Stimulated activated CD8-positive, alpha-beta memory T cell treated with anti-CD3 and anti-CD28 coated beads, Interleukin-15, amount 100 ng/mL, for 48 hours (primary cell): ENCODE measurements at places on chromosomes 6 and 20.

GRCh38 chr20:63265891-63266515 lies 6.6 kb upstream of the ARFGAP1 start:
- no peak for DNase-seq

- DNase-seq, result no peak
Measured at GRCh38 chr20:9389346-9389745, 125.0 kb upstream of the LAMP5 start.

DNA sequence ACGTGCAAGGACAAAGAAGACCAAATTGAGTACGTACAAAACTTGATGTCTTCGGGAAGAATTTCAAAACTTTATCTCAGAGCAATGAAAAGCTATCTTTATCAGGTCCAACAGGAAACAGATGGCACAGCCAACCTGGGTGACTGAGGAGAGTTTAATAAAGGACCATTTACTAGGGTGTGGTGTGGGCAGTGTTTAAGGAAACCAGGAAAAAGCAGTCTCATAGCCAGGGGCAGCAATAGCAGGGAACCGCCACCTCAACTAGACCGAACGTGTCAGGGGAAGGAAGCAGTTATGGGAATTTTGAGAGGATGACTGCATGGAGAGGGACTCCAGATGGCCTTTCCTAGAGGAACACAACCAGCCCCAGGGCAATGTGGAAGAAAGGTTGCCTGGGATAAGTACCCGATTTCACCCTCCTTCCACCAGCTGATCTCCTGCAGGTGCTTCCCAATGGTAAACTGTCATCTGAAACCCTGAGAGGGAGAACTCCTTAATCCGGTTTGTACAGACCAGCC lies 15.2 kb upstream of the TAAR5 start:
- no peak for DNase-seq

DNA sequence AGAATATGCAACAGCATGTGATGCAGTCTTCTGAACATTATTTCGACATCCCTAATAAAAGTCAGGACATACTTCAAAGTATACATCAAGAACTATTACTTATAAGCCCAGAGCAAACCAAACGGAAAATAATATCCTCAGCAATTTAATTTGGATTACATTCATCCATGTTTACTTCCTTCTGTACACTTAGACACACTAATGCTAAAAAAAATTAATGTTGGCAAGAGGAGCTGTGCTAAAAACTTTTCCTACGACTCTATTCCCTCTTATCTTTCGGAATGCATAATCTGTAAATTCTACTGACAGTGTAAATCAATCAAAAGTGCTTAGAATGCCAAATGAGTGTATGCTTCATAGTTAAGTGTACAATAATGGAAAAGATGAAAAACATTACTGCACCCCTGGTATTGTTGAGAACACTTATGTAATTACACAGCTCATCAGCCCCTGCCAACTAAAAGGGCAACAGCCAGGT lies 301.2 kb upstream of the HSF2 start:
- DNase-seq, result no peak

GRCh38 chr6:144688713-144689112 lies 403.6 kb downstream of the UTRN start:
- no peak for DNase-seq

- no peak for DNase-seq
Measured at GRCh38 chr6:160382946-160383345, 34.8 kb downstream of the SLC22A3 start.

DNA sequence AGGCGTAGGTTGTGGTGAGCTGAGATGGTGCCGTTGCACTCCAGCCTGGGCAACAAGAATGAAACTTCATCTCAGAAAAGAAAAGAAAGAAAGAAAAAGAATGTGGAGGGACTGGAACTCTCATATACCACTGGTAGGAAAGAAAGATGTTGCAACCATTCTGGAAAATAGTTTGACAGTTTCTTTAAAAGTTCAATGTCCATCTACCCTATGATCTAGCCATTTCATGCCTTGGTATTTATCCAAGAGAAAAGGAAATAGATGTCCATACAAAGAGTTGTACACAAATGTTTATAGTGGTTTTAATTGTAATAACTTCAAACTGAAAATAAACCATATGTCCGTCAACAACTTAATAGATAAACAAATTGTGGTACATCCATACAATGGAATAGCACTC lies 190.1 kb upstream of the ZNF217 start:
- DNase-seq, result no peak

DNA sequence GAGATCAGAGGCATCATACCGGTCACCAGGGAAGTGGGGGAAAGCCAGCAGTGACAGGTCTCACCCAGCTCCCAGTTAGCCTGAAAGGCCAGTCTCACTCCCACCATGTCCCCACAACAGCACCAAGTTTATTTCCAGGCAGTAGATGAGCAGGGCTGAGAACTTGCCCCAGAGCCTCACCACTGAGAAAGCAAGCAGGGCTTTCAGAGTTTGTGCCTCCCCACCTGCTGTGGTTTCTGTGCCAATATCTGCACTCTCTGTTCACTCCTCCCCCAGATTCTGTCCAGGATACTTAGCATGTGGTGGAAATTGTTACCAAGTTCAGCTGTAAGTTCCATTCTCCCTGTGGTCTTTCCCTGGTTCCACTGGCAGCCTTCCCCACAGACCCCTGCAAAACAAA lies 255.0 kb upstream of the HTR1E start:
- DNase-seq, result no peak

- no peak for DNase-seq
Measured at GRCh38 chr6:32947552-32948465, 5.1 kb downstream of the HLA-DMA start.

DNA sequence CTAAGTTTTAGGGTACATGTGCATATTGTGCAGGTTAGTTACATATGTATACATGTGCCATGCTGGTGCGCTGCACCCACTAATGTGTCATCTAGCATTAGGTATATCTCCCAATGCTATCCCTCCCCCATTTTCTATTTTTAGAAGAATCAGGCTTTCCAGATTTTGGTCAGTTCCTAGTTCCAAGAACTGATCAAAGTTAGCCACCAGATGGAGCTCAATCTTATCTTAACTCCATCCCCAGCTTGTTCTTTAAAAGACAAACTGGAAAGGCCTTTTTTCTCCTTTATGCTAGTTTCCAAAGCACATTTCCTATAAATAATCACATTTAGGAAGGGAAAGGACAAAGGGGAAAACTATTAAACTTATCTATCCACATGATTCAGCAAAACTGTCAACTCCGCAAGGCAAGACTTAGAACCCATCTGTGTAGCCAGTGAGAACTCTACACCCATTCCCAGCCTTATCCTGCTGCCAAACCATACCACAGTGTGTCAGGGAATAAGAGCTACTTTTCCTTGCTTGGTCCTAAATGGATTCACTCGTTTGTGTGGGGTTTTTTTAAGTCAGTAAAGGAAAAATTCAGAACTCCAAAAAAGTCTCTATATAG lies 22.8 kb upstream of the KHDC1 start:
- no peak for DNase-seq

DNA sequence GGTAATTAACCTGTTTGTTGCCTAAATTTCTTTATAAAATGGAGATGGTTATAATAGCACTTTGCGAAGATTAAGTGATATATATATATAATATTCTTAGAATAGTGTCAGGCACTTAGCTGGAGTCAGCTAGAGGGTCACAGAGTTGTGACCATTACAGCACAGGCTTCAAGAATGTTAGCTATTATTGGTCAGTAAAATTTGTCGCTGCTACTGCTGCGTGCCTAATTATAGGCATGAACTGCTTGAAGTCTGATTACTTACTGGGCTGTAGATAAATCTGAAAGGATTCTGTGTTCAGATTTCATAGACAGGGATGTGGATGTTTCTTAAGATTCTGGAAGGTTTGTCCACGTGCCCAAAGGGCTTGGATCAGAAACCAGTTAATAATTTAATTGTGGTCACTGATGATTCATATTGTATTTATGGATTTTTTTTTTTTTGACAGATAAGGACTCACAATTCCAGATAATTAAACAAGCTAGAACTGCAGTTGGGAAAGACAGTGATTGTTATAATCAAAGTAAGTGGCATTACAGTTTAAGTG lies 4.7 kb downstream of the SNRNP48 start:
- DNase-seq, result no peak

DNA sequence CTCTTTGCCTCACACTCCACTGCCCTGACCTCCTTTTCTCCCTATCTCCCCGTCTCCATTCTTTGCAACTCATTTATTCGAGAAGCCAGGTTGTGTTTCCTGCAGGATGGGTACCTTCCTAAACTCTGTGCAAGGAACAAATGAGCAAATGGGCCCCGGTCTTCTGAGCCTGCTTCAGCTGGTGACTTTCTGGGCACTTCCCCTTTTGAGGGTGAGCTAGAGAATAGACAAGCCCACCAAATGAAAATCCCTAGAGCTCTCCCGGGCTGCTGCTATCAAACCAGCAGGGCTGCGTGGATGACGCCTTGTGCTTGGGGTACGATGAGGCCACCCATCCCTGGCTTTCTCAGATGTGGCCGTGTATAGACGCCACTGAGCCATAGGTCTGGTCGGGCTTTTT lies 91.0 kb upstream of the FOXA2 start:
- no peak for DNase-seq

DNA sequence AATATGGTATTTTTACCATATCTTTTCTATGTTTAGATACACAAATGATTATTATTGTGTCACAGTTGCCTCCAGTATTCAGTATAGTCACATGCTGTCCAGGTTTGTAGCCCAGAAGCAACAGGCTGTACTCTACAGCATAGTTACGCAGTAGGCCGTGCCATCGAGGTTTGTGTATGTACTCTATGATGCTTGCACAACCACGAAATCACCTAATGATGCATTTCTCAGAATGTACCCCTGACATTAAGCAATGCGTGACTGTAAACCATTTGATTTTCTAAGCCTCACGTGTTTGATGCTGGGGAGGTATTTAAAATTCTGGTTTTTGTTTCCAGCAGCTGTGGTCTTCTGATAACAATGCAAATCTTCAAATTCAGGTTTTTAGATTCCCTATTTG lies 207.6 kb downstream of the UST start:
- DNase-seq, result no peak

DNA sequence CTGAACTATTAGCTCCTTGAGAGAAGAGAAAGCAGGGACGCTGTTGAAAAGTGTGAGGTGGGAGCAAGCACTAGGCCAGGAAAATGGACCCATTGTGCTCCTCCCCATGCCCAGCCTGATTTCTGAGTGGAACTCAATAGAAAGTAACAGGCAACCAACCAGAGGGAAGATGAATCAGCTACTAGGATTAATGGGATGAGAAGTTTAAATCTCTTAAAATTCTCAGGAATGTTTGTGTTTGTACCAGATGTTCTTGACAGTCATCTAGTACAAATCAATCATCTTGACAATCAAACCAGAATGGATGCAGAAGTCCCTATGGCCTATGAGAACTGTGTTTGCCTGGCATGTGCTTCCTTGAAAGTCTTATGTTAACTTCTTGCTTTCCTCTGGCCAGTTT lies 48.9 kb downstream of the HDDC2 start:
- no peak for DNase-seq

GRCh38 chr20:34528921-34529297 lies 12.7 kb downstream of the DYNLRB1 start:
- DNase-seq, result no peak

GRCh38 chr6:37407948-37408347 lies 25.1 kb upstream of the CMTR1 start:
- DNase-seq, result no peak

DNA sequence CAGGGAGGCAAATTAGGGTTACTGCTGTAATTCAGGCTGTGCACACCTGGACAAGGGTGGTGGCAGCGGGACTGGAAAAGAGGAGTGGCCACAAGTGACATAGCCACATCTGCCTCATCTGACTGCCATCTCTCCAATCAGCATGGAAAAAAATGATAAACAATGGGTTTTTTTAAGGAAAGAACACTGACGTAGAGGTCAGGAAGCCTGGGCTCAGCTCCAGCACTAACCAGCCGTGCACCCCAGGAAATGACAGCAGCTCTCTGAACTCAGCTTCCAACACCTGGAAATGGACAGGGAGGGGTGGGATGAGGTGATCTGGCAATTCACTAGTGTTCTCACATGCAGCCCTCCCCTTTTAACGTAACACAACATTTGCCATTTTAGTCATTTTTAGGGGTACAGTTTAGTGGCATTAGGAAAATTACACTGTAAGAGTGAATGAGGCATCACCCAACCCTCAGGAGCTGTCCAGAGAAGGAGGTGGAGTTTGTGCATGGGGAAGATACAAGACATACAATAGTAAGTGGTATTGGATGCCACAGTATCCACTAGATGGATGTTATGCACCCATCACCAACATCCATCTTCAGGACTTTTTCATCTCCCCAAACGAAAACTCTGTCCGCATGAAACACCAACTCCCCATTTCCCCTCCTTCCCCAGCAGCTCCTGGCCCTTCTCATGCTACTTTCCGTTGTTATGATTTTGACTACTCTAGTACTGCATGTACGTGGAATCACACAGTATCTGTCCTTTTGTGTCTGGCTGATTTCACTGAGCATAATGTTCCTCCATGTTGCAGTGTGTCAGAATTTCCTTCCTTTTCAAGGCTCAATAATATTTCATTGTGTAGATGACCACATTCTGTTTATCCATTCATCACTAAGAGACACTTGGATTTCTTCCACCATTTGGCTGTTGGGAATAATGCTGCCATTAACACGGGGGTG lies 215.5 kb upstream of the ECI2 start:
- no peak for DNase-seq

- DNase-seq, result no peak
Measured at GRCh38 chr20:16922834-16923233, 174.7 kb downstream of the OTOR start.

DNA sequence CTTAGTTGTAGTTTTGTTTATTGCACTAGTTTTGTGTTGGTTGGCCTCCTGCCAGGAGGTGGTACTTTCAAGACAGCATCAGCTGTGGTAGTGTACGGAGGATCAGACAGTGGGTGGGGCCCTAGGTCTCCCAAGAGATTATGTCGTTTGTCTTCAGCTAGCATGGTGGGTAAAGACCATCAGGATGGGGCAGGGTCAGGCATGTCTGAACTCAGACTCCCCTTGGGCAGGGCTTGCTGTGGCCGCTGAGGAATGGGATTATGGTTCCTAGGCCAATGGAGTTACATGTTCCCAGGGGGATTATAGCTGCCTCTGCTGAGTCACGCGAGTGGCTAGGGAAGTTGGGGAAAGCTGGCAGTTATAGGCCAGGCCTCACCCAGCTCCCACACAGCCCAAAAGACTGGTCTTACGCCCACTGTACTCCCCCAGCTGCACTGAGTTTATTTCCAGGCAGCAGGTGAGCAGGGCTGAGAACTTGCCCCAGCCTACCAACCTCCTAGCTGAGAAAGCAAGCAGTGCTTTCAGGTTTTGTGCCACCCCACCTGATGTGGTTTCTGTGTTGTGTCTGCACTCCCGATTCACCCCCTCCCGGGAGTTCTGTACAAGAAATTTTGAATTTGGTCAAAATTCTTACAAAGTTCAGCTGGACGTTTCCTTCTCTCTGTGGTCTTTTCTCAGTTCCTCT lies 24.7 kb downstream of the ZSCAN31 start:
- no peak for DNase-seq
